ENCODE measurements at places on chromosomes 3 and 15.

GRCh38 chr15:48186271-48186670, 5.2 kb upstream of the CTXN2 start:
- no peak for DNase-seq

GRCh38 chr3:146542179-146542578, 2.2 kb downstream of the PLSCR1 start:
- no peak for DNase-seq

DNA sequence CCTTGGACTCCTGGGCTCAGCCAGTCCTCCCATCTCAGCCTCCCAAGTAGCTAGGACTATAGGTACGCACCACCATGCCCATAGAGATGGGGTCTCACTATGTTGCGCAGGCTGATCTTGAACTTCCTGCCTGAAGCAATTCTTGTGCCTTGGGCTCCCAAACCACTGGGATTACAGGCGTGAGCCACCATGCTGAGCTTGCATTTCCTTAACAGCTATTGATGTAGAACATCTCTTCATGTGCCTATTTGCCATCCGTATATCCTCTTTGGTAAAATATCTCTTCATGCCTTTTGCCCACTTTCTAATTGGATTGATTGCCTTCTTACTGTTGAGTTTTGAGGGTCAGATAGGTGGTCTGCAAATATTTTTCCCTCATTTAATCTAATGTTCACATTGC, 208.9 kb upstream of the TLE3 start:
- no peak for DNase-seq

DNA sequence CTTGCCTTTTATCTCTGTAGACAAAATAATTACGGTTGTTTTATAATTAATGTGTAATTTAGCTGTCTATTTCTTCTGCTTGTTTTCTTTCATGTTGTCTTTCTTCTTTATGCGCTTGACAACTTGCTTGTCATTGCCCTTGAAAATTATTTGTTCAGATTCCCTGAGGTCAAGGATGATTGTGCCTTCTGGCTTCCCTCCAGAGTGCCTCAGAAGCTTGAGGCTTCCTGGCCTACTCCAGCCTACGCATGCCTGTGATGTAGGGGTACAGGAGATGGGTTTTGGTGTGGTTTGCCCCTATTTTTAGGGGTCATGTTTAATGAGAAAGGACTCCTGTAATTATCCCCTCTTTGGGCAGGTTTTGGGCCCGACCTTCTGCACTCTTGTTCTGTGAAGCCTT, 231.5 kb downstream of the SV2B start:
- no peak for DNase-seq

DNA sequence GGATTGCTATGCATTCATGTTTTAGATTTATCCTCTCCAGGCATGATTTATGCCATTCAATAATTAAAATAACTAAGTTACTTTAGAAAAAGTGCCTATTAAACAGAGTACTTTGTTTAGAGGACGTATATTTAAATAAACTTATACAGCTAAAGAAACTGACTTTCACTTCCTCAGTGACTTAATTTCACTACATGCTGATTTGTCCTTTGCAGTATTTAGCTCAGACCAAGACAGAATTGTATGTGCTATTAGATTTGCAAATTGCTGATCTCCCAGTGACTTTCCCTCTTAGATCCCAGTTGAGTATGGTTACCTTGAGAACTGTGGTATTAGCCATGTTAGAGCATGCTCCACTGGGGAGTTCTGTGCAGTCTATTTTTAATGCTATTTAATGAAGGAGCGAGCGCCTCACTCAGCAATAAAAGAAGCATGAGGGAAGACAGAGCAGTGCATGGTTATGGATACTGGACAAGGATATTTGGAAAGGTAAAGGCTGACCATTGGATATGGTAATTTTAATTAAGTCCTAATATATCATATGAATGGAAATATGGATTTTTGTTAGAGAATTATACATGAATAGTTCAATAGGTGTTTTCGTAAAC, 2.7 kb downstream of the ARPP21 start:
- no peak for DNase-seq

GRCh38 chr3:194961149-194961548, 275.5 kb downstream of the FAM43A start:
- no peak for DNase-seq

DNA sequence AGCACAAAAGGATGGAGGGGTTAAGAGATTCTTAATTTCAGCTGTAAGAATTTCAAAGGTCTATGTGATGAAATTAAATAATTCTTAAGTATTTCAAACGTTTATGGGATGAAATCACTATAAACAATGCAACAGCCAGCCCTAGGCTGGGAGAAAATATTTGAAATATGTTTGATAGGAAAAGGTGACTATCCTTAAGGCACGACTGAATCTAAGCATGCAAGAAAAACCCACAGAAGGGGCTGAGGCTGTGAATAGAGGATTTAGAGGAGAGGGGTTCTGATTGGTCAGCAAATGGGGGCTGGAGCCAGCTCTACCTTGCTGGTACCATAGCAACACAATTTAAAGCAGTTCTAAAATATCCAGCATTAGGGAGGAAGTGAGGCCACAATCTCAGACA, 220.8 kb upstream of the ATP10A start:
- DNase-seq: no peak

- DNase-seq: no peak
These were observed 445 bp downstream of the EFCAB12 start for GRCh38 chr3:129428007-129428375.

- peak; percentile 46 for DNase-seq
These were observed 458 bp downstream of the MCF2L2 start for GRCh38 chr3:183427876-183428446.

DNA sequence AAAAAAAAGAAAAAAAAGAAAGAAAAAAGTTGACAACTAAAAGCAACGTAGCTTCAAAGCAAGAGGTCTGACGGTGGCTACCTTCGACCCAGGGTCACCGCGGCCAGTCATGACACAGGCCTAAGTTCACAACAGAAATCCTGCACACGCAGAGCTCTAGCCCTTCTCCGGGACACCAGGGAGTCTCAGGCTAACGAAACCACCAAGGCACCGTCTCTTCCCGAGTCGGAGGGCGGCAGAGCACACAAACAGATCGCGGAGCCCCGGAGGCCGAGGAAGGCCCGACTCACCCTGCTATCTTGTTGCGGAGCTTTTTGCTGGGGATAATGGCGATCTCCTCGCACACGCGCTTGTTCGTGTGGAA, 584 bp downstream of the RPS17 start:
- DNase-seq: no peak

GRCh38 chr3:45227946-45228345, 1.9 kb upstream of the TMEM158 start:
- DNase-seq: no peak

- DNase-seq: no peak
These were observed 2.9 kb downstream of the SAMD7 start for GRCh38 chr3:169914321-169914720.

DNA sequence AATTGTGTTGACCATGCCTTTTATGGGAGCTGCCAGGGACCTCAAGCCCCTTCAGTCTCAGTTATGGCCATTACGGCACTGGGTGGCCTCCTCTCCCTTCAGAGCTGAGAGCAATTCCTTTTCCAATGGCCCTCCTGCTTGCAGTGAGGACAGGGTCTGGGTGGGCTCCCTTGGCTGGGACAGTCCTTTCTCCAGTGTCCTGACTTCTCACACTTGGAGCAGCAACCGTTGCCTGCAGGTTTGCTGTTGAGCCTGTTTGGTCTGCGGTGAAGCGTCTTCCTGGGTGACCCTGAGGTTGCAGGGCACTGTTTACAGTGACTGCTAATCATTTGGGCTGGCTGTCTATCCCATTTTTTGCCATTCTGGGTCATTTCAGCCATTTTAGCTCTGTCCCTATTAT, 3.5 kb upstream of the CCDC80 start:
- no peak for DNase-seq

GRCh38 chr3:197734667-197735318, 1.9 kb downstream of the RUBCN start:
- DNase-seq: no peak

DNA sequence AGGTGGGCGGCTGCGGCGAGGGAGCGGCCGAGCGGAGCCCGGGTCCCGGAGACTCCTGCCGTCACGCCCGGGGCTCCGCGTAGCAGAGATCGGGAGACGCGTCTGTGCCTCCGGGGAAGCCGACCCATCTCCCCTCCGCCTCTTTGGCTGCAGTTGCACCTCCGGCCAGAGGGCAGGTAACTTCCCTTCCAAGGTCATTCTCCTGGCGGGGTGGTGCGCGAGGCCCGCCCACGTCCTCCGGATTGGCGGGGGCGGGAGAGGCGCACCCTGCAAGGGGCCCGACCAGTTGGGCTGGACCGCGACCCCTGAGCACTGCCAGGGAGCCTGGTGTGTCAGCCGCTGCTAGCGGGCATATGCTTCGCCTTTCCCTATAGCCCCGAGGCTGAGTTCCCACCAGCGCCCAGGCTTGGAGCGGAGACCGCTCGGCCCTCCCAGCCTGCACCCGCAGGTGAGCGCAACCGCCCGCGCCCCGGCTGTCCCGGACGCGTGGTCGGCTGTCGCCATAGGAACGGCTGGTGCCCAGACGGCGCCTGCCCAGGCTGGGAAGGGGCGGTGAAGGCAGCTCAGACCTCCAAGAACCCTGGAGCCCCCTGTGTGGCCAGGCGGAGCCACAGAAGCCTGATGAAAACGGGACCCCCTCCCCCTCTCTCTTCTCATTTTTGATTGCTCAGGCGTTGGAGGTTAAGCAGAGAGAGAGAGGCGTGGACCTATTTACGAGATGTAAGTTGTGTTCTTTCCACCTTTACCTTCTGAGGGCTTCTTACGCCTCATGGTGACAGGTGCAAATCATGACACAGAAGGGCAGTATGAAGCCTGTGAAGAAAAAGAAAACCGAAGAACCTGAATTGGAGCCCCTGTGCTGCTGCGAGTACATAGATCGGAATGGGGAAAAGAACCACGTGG, 453 bp downstream of the ZDHHC23 start:
- DNase-seq: no peak

DNA sequence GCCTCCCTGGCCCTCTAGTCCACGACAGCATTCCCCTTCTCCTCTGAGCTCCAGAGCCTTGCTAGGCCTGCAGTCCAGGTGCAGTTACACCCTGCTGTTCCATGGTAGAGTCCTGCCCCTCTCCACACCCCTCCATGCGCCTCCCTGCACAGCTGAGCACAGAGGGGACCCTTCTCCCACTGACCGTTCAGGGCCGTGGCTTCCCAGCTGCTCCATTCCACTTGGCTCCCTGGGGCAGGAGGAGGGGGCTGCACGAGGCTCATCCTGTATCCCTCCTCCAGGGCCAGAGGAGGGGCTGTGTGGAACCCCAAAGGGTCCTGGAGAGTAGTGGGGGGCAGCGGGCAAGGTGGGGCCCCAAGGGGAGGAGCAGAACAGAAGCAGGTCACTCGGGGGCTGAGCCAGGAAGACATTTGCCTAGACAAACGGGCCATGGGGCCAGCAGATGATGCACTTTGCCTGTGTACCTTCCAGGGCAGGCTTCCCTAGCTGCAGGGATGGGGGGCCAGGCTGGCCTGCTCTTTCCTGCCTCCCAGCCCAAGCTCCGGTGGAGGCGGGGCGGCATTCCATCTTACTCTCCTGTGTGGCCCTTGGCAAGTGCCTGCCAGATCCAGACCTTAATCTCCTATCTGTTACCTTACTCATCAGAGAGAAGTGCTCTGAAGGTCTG, 20.7 kb upstream of the GOLGA6C start:
- DNase-seq: peak; percentile 65

- no peak for DNase-seq
These were observed 6.8 kb downstream of the TRNT1 start for GRCh38 chr3:3133500-3133899.

DNA sequence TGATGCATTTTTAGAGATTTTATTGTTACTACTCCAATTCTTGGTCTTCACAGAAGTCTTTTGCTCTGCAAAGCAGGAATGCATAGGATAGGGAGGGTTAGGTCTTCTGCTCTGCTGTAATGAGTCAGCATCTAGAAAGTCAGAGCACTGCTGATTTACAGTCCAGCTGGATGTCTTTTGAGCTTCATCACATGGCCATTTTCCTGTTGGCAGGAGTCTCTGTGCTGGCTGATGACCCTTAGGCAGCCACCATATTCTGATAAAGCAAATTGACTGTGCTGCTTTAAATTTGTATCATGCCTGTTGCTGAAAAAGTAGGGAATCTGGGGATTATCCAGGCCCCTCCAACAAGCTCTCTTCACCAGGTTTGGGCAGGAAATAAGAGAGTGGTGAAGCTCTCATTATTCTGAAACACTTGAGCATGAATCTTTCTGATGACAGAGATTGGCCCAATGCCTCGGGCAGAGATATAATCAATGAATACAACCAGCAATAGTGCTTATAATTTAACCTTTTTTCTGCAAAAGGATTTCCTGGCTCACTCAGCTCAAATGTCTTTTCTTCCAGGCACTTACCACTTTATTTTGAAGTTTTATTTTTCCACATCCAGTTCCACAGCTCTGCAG, 9.7 kb upstream of the CRBN start:
- no peak for DNase-seq

DNA sequence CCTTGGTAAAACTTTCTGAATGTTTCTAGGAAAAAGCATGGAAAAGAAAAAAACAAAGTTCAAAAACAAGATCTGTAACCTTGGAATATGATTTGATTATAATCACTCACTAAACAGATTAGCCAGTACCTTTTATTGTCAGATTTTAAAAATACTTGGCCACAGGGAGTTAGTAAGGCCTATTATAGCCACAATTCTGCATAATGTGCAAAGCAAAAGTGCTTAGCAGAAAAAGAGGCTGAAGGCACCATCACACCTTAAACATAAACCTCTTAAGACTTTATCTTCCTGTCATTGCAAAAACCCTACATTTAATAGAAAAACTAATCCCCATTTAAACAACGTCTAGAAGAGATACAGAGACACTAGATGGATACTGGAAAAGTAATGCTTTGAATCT, 41.8 kb downstream of the CHSY1 start:
- DNase-seq: no peak

DNA sequence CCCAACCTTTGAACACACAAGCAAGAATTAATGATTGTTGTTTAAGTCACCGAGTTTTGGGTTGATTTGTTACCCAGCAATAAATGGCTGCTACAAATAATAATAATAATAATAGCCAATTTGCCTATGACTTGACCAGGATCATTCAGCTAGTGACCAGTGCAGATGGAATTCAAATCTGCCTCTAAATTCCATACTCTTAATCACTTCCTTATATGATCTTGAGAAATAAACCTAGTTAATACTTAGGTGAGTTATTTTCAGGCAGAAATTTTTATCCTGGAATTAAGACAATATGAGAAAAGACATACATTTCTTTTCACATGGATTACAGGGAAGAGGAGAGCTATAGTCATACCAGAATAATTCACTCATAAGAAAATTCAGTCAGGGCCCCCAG, 116.0 kb upstream of the GALNT15 start:
- no peak for DNase-seq

GRCh38 chr3:106013971-106014370, 145.2 kb upstream of the CBLB start:
- DNase-seq: no peak

- no peak for DNase-seq
These were observed 15.2 kb downstream of the TSEN2 start for GRCh38 chr3:12499474-12499873.

All from RWPE2 (cell line).